ENCODE measurements at places on chromosomes 11 and 22.
A peak's percentile ranks its signal among the peaks of the same experiment; 100 is the strongest.

DNA sequence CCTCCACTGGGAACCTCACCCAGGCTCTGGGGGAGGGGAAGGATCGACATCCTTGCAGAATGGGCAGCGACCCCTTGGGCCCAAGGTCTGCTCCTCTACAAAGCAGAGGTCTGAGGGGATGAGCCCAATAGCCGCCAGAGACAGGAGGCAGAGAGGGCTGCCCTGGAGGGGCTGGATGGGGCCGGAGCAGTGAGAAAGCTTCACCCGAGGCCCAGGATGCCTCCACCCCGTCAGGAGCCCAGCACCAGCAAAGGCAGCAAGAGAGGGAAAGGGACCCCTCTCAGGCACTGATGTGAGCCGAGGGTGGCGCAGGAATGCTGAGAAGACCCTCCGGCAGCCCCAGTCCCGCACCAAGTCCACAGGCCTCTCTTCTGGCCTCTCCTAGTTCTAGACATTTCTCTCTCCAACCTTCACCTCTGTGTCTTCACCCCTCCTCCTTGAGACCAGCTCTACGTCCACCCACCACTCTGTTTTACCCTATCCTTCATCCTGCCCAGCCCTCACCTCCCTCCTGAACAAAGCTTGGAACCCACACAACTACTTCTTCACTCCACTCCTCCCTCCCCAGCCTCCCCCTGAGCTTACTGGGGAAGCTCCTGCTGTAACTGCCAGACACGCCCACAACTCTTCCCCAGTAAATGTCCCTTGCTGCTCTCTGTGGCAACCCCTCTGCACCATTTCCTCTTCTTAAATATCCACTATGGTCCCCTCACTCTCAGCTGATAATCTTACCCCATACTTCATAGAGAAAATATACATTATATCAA is 131.9 kb downstream of the MPPED1 start:
- DNase-seq, result no peak

DNA sequence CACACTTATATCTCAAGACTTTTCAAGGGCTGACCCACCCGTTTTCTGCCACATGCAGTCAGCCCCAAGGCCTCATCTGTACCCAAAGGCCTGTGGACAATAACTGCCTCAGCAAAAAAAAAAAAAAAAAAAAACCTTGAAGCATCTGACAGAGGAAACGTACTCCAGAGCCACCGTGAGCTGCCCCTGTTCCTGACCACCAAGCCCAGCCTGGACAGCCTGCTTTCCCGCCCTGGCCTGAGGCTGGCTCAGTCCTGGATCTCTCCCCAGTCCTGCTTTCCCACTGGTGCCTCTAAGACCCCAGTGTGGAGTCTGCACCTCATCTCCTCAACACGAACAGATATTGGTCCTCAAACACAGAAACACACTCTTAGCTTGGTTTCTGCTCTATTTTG is 66.5 kb downstream of the SLC35F2 start:
- DNase-seq, result no peak

DNA sequence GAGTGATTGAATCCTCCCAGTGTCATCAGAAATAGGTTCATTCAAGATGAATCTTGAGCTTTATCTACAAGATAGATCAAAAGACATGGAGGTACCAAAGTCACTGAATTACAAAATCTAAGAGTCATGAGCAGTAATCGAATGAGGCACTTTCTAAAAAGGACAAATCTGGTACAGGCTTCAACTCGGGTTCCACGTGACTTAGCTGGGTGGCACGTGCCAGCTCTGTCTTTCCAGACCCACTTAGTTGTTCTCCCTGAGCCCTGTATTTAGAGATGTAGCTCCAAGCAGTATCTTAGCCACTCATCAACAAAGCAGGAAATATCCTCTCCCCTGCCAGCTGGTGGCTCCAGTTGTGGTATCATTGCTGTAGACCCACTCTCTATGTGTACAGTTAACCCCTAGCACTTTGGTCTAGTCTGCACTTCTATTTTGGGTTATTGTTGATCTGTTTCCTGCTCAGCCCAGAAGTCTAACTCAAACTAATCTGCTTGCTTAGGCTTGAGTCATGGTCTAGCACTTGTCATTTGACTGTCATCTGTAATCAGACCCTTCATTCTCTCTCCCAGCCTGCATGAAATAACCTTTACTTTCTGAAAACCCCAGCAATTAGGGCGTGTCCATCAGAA is 528.7 kb downstream of the ETS1 start:
- no peak for DNase-seq

DNA sequence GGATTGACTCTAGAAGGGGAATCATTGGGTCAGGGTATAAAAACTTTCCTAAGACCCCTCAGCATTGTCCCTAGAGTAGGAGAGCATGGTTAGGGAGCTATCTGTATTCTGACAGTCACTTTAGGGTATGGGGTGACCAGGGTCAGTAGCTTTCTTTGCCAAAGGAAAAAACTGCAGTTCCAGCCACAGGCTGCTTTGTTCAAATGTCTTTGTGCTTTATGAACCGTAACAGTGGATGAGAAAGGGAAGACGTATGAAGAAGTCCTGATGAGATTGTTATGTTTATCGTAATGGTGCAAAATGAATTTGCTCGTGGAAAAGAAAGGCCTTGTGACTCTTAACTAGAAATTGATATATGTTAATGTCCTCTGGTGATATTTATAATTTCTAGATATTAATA is 30.0 kb downstream of the CYB5R2 start:
- DNase-seq, result no peak

GRCh38 chr11:116651737-116652237 is 121.0 kb downstream of the BUD13 start:
- no peak for DNase-seq

- DNase-seq, result no peak
Observed at GRCh38 chr11:116777056-116777455, 4.3 kb upstream of the BUD13 start.

DNA sequence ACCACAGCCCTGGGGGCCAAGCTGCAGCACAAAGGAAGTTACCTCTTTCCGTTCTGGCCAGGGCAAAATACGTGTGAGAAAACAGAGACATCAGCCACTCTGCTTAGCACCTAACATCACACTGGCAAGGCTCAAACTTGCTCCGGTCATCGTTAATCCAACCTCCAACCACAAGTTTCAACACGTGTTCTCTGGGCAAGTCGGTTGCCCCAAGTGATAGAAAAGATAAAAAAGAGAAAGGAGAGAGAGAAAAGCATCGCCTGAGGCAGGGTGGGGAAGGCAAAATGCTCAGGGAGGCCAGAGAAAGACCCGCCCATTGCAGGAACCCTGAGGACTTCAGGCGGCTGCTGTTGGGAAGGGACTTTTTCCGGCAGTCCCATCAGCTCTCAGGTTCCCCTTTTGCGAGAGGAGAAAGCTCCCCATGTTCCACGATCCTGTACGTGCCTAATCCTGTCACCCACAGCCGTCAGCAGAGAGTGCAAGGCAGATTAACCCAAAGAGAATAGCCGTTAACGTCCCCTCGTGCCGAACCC is 18.5 kb upstream of the B4GALNT4 start:
- no peak for DNase-seq

DNA sequence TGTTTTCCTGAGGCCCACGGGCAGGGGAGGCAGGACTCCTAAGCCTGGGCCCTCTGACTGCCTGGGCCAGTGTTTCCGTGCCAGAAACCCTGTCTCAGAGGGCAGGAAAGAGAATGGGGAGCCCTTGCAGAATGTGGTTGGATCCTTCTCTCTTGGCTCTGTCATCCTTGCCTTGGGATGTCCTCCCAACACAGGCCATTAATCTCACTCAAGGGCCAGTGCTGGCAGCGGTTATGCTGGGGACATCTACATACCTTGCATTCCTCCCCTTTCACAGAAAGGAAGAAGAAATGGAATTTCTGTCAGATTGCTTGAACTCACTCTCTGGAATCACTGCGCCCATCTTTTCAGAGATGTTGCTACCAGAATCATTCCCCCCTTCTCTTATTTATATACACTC is 296.9 kb downstream of the KIRREL3 start:
- DNase-seq, result no peak

- DNase-seq, result peak; percentile 17
Observed at GRCh38 chr22:49163258-49163959, 664.3 kb downstream of the BRD1 start.

DNA sequence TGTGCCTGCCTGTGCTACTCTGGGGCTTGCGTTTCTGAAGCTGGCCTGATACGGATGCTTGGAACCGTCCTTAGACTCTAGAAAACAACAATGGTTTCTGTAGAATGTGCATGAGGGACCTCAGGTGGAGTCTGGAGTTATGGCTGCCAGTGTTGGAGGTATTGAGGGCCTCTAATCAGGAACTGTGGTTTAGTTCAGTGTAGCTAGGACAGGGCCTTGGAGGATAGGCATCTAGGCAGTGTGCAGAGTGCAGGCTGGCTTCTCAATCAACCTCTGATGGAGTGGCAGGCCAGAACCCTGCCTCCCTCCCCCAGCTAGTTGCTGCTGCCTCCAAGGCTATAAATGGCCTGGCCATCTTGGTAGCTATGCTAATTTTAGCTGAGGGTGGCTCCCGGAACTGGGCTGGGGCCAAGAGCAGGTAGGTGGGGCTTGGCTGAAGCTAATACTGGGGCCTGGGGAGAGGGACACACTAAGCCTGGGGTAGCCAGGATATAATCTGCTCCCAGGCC is 4.0 kb downstream of the STIM1 start:
- peak; percentile 62 for DNase-seq

DNA sequence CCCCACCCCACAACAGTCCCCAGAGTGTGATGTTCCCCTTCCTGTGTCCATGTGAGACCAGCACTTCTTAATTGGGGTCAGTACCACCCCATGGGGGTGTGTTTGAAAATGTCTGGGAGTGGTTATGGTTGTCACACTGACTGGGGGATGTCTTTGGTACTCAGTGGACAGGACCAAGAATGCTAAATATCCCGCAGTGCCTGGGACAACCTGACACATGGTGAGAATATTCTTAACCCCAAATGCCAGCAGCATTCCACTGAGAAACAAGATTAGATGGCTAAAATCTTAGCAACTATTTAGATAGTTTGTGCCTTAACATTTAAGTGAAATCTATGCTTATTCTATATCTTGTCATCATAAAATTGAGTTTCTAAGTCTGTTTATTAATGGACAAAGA is 177.5 kb upstream of the ZBED5 start:
- DNase-seq, result no peak

DNA sequence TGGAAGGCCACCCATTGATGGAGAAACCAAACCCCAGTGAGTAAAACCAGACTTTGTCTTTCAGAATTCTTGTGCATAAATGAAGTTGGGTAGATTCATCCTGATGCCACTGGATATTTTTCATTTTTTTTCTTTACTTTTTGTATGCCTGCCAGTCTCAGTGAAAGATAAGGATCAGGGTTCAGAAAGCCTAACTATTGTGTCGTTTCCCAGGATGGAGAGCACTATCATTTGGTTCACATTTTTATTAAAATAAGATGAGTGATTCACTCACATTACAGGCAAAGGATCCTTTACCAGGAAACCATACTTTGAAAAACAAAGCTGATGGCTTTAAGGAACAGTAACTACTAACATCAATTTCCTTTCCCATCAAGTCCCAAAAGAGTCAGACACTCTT is 52.0 kb downstream of the ARFGAP2 start:
- no peak for DNase-seq

DNA sequence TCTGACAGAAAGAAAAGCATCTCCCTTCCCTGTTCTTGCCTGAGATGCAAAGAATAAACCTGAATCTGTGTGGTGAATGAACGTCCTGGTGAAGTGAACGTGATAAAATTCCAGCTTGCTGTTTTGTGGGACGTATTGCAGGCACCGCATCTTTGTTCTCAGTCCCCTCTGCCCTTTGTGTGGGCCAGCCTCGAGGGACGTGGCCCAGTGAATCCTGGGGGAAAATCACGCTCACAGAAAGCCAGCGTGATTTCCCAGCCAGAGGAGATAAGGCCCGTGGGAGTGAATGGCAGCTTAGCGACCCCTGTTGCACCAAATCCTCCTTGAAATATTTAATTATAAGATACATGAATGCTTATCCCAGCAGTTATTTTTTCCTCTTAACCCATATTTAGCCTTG is 129.1 kb downstream of the COMMD9 start:
- DNase-seq, result no peak

DNA sequence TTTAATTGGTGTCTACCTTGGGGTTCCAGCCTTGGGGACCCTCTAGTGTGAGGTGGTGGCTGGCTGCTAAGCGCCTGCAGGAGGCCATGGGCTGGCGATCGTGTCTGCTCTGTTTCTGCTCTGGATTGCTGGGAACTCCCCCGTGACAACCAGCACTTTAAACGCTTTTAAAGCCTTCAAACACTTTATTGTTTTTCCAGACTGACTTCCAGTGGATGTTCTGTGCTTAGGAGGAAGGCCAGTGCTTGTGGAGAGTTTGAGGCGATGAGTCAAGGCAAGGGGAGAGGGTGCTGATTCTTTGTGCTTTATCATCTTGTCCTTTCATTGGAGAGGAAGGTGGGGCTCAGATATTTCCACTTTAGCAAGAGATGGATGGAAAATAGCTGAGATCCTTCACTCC is 81.6 kb downstream of the FLI1 start:
- DNase-seq, result no peak

- no peak for DNase-seq
Observed at GRCh38 chr22:35392357-35392756, 7.6 kb upstream of the MCM5 start.

DNA sequence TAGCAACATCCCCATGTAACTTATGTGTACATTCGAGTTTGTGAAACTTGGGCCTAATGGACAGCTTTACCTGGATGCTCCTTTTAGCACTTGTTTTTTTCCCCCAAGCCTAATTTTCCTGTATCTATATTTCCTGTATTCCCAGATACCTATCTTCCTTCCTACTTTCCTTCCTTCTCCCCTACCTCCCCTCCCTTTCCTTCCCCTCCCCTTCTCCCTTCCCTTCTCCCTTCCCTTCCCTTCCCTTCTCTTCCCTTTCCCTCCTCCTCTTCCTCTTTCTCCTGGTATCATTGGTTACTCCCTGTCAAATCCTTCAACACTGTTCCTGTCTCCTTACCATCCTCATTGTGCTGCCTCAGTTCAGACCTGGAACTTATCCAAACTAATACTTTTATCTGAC is 111.8 kb downstream of the HIPK3 start:
- DNase-seq, result no peak

GRCh38 chr11:116742104-116742503 is 30.7 kb downstream of the BUD13 start:
- DNase-seq, result no peak

DNA sequence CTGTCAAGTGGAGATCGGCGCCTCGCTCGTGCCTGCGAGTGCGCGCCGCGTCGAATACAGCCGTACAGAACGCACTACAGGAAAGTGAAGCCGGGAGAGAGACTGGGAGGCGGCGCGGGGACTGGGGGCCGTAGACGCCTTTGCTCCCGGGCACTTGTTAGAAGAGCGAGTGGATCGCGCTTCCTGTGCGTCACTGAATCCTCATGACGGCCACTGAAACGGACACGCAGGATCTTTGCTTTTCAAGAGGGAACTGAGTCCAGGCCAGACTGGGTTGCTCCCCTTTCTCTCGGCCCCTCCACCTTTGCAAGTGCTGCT is 314 bp downstream of the RIC8A start:
- no peak for DNase-seq
